ENCODE measurements at places on chromosomes 5 and 9.

DNA sequence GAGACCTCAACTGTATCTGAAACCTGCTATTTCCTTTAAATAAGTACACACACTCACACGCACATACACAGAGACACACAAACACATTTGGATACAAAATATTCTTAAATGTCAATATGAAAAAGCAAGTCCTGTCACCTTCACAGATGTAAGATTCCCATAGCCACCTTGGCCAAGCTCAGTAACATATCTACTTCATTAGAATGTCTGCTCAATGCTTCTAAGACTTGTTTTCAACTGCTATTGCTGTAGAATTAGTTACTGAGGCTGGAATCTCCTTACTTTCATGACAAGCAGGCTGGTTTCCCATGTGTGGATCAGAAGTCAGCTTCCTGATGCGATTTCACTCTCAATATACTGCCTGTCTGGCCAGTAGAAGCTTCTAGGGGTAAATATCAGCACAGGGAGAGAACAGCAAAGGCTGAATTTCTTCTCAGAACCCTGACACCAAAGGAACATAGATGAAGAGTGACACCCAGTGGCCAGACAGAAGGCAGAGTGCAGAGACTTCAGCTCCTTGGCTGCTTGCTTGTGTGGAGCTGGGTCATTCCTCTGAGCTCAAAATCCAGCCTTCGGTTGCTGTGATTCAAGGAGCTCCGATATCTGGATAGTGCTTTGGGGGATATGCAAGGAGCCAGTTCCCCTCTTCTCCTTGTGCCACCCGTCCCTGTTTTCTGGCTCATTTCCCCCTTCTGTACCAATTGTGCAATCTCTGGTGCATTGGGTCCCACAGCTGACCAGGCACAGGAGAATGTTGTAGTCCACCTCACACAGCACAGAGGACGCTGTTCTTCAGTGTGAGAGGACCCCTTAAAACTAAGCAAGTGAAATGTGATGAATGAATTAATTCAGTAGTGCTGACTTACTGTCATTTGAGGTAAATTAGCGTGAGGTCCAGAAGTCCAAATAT is 26.6 kb upstream of the ABLIM3 start:
- DNase-seq: no peak

DNA sequence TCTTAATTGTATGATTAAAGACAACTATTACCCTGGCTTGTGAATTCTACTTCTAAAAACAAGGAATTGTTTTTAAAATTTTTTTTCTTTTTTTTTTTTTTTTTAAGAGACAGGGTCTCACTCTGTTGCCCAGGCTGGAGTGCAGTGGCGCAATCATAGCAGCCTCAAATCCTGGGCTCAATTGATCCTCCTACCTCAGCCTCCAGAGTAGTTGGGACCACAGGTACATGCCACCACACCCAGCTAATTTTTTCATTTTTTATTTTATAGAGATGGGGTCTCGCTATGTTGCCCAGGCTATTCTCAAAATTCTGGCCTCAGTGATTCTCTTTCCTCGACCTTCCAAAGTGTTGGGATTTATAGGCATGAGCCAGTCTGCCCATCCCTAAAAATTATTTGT is 62.3 kb downstream of the HABP4 start:
- no peak for DNase-seq

- DNase-seq: no peak
These were observed 365.1 kb upstream of the RIOK2 start for GRCh38 chr5:97547999-97548738.

GRCh38 chr5:159100782-159101646 is 1.3 kb upstream of the EBF1 start:
- no peak for DNase-seq

Measured in kidney epithelial cell (primary cell).